GM12864 (cell line): ENCODE measurements at places on chromosomes 5 and 9.

DNA sequence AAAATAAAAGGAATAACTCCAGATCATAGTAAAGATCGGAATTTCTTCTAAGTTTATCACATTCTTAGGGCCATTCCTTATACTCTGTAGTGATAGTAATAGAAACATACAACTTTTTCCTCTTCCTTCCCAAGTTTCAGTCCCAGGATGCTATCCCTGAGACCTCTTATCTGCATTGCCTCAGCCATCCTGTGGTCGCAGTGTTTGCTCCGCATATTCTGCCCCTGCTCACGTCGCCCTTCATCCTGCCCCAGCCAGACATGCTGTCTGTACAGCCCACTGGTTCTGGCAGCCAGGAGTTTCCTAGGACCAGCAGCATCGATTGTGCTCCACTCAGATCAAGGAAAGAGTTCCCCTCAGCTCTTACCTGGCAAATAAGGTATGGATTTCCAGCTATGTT is 132.7 kb upstream of the ERCC6L2 start:
- no peak for DNase-seq

DNA sequence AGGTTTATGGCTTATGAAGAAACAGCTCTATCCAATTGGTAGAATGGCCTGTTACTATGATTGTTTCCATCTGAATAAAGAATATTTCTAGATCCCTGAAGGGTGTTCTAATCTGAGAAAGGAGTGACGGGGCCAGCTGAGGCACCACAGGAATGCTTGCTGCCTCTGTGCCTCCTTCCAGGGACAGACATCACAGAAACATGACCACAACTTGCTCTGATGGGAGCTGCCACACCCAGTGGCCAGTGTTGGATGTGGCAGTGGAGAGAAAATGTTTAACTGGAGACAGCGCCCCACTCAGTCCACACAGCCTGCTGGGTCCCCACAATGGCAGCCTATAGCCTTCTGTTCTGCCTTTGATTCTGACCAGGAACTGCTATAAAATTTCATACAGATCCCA is 38.6 kb upstream of the TESK1 start:
- DNase-seq: no peak

- no peak for DNase-seq
Measured at GRCh38 chr9:8391566-8391965, 592.0 kb upstream of the DMAC1 start.

DNA sequence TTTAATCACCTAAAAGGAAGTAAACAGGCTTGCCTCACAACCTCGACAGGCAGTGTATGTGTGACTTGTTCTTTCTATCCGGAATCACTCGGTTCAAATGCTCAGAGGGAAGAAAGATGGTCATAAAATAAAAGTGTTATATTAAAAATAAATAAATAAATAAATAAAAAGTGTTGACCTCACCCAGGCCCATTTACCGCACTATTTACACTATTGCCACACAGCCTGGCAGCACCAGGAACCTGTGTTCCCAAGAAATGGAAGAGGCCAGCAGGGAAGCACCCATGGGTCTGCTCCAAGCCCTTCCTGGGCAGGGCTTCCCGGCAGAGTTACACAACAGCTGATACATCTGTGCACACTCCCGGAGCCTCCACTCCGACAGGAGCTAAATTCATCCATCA is 127.9 kb downstream of the EFNA5 start:
- DNase-seq: no peak

- peak; percentile 55 for DNase-seq
Measured at GRCh38 chr5:102755686-102756371, 724 bp downstream of the PAM start.

GRCh38 chr5:150384701-150385100 is 27.2 kb downstream of the TCOF1 start:
- no peak for DNase-seq

- DNase-seq: no peak
Measured at GRCh38 chr5:165321912-165322311, 1816.5 kb downstream of the MAT2B start.

- no peak for DNase-seq
Measured at GRCh38 chr5:98314292-98314691, 459.2 kb upstream of the RGMB start.

DNA sequence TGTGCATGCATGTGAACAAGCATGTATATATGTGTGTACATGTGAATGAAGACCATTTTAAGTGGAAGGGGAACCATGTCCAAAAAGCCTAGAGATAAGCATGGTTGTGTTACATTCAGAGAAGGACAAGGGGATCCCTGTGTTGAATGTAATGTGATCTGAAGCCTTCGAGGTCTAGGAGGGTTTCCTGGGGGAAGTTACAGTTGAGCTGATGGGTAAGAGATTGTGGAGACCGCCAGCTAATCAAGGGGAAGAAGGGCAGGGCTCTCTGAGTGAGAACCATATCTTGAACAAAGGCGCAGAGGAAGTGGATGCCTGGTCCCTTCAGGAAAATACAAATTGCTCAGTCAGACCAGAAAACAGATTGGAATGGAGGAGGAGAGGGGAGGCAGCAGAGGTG is 45.5 kb upstream of the TNFSF15 start:
- DNase-seq: no peak

DNA sequence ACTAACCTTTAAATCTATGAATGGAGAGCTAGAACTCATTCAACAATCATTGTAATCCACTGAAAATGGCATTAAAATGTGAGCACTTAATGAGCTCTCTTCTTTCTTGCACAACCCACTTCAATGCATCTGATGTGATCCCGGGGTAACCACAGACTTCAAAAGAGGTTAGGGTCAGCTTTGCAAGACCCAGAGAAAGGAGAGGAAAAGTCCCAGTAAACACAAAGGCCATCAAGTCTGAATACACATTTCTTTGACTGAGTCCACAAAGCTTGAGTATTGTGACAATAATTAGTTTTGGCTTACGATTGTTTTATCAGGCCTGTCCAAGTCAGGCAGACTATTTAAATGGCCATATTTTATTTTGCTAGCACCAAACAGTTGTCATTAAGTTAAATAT is 148.8 kb upstream of the ZNF608 start:
- DNase-seq: no peak

- DNase-seq: no peak
Measured at GRCh38 chr9:131593936-131594665, 48.8 kb downstream of the PRRT1B start.
